Stomach (tissue), 19 donors: ENCODE measurements at places on chromosomes 3 and 15. TPM values are rescaled to one million over a fixed set of nuclear protein-coding genes. Genes with fewer than 3 reads are reported as not detected.
A peak's percentile ranks its signal among the peaks of the same experiment; 100 is the strongest.

- no peak for DNase-seq
These were observed 11.4 kb downstream of the EIF4G1 start for GRCh38 chr3:184325715-184326369.

DNA sequence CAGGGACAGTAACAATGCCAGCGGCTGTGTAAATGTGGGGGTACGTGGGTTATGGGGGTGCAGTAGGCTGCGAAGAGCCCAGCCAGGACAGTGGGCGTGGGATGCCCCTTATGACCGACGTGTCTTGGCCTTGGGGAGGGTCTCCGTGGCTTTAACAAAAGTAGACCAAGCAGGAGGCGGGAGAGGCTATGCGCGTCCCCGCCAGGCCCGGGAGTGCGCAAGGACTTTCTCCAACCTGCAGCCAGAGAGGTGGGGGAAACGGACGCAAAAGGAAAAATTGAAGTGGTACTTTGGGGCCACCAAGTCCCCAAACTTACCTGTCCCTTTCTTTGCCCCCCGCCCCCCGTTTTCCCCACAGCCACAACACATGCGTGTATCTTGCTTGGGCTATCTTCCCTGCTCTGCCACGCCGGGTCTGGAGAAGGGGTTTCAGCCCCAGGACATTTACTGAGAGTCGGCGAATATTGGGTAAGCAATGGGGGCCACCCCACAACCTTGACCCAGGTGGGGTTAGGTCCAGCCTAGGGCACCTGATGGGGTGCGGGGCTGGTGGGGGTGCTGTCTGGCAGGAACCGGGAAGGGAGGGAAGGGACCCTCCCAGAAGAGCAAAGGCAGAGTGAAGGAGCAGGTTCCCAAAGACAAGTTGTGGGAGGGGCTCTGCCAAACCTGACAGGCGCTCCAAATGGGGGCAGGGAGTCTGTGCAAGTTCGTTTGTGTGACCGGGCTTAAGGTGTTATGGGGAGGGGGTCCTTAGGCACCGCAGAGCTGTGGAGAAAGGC, 652 bp downstream of the ISLR2 start:
- DNase-seq: no peak

DNA sequence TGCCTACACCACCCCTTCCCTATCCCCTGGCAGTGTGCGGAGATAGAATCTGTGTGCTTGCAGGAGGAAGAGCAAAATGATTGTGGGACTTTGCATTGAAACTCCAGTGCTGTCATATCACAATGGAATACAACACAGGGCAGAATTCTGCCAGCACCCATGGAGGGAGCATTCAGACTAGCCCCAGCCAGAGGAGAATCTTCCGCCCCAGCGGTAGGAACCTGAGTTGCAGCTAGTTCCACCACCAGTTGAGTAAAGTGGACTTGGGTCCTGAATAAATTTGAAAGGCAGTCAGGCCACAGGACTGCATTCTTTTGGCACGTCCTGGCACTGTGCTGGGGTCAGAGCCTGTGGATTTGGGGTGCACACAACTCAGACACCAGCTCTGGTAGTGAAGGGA, 27.5 kb downstream of the NCBP2 start:
- DNase-seq: no peak

DNA sequence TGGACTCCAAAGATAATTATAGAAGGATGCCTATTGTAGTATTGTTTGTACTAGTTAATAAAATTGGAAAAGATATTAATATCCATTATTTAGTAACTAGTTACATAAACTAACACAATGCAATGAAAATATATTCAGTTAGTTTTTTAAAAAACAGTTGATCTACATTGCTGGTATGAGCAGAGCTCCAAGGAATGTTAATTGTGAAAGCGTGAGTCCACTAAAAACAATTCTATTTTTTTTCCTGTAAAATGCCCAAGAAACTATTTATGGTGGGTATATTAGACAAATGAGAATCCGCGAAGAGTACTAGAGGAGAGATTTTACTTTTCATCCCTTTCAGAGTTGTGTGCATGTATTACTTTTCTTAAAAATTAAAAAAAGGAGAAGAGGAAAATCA, 104.3 kb downstream of the MCTP2 start:
- no peak for DNase-seq

DNA sequence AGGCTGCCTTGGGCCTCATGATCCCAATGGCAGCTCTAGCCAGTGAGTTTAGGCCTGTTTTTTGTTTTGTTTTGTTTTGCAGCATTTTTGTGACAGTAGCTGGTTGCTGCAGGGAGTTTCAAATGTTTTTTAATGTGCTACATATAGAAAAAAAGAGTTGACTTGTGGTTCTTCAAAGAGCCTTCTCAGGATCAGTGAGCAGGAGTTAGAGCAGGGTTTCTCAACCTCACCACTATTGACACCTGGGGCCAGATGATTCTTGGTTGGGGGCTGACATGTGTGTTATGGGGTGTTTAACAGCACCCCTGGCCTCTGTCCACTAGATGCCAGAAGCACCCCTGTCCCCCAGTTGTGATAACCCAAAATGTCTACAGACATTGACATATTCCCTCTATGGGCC, 17.9 kb downstream of the APH1B start:
- no peak for DNase-seq

GRCh38 chr3:197791892-197792647, 1.0 kb downstream of the LRCH3 start:
- peak; percentile 38 for DNase-seq

- no peak for DNase-seq
These were observed 34.0 kb downstream of the MYRIP start for GRCh38 chr3:39843440-39843839.

- no peak for DNase-seq
These were observed 24.8 kb upstream of the RBP1 start for GRCh38 chr3:139564294-139564861.

- DNase-seq: no peak
These were observed 33.3 kb downstream of the GABPB1 start for GRCh38 chr15:50321680-50322210.

DNA sequence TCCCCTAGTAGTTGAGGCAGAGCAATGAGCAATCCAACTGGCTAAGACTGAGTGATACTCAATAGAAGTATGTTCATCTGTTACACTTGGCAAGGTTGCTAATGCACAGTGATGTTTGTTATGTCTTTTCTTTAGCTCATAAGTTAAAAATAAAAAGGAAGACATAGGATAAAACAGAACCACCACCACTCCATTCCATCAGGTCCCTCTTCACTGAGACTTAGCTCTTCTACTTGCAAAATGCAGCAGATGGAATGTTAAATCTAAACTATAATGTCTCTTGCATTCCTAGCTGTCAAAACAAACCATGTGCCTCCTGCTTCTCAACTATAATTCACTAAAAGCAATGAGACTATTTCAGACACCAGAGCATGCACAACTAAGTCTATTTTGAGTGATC, 265.6 kb upstream of the UBE2E2 start:
- peak; percentile 37 for DNase-seq

DNA sequence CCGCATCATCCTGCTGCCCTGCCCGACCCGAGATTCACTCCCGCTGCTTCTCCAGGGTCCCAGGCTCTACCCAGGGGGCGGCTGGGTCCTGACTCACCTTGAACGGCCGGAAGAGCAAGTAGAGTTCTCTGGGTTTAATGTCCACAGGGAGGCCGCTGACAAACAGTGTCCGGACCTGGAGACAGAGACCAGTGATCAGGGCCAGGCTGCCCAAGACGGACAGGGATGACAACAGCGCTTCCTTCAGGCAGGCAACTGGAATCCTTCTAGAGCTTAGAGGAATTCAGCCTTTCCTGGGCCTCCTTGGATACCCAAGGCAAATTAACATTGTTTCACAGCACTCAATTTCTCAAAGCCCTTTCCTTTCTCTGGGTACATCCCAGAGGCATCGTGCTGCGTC, 23.9 kb downstream of the RBPMS2 start:
- no peak for DNase-seq

DNA sequence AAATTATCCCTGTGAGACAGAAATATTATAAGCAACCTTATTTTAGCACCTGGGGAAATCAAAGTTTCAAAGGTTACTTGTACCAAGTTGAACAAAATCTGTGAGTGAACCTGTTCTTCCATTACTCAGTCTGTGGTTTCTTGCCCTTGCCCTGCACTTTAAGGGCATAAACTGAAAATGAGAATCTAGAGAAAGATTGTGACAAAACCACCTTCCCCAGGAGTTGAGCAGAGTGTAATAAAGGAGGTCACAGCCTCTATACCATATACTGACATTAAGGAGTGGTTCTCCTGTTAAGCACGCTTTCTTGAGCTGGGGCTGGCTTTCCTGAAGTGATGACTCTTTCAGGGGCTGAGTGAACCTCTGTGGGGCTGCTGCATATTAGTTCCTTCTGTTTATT, 143.4 kb downstream of the PDCD6IP start:
- DNase-seq: no peak

DNA sequence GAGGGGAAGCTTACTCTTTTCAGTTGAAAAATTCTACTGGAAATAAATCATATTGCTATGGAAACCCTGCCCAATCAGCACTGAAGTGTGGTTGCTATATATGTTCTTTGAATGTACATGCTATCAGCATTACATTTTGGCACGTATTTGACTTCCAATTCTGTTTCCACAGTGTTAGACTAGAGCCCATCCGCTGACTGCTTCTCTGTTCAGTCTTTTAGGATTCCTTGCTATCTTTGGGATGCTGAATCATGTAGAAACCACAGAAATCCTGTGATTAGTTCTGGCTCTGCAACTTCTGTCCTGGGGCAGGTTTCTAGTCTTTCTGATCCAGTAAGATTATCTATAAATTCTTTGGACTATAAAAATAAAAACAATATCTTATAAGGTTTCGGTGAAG, 128.2 kb upstream of the SLC7A14 start:
- no peak for DNase-seq

GRCh38 chr15:39299486-39300267, 281.2 kb upstream of the THBS1 start:
- no peak for DNase-seq

Gene DPPA4
- total RNA-seq: not detected

Gene LRRN1
- total RNA-seq: 2.9 TPM

Gene GOLGA8H
- total RNA-seq: not detected

Gene LTF
- 0.58 TPM for total RNA-seq

Gene RYR3
- total RNA-seq: 1.9 TPM
